ENCODE measurements at places on chromosomes 12 and 14.

- no peak for DNase-seq
Measured at GRCh38 chr12:6799147-6799546, 9.8 kb downstream of the CD4 start.

DNA sequence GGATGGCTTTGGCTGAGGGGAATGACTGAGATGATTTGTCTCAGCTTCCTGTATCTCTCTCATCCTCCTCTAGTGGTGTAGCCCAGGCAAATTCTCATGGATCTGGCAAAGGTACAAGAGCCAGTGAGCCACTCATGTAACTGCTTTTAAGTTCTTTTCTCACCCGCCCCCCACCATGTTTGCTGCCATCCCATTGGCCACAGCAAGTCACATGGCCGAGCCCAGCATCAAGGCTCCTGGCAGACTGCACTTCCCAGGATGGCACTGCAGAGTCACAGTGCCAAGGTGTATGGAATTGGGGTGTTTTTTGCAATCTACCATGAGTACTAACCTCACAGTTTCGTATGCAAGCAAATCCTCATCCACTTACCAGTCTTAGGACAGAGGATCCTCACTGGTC, 50.9 kb downstream of the CHST11 start:
- no peak for DNase-seq

DNA sequence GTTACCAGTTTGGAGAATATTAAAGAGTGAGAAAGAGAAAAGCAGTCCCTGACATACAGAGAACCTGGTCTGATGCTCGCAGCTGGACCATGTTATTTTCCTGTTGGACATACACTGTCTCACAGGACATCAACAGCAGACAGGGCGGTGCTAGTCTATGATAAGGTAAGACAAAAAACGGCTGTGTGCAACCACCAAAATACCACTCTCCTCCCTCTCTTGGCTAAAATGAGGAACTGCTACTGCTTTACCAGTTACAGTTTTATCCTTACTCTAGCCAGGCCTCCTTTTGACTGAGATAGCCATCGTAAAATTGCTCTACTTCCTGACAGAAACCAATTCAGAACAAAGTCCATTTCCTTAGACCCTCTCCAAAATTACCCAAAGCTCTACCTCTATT, 47.0 kb upstream of the ERGIC2 start:
- DNase-seq: peak; percentile 40

DNA sequence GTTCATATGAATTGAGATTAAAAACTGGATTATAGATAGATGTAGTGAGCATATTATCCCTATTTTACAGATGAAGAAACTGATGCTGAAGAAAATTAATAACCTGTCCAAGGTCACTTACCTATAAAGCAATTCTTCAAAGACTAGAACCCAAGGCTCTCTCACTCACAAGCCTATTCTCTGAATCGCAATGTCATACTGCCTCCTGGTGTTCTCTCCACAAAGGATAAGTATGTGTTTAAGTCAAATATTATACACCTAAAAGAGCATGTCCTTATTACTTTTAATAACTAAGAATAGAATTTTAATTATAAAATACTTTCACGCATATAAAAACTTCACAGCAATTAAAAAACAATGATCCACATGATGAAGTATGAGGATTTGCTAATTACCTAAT, 721.3 kb upstream of the USP15 start:
- DNase-seq: no peak

GRCh38 chr14:106507354-106507753, 981.0 kb downstream of the TMEM121 start:
- DNase-seq: no peak

GRCh38 chr12:132276827-132277373, 52.5 kb downstream of the GALNT9 start:
- no peak for DNase-seq

DNA sequence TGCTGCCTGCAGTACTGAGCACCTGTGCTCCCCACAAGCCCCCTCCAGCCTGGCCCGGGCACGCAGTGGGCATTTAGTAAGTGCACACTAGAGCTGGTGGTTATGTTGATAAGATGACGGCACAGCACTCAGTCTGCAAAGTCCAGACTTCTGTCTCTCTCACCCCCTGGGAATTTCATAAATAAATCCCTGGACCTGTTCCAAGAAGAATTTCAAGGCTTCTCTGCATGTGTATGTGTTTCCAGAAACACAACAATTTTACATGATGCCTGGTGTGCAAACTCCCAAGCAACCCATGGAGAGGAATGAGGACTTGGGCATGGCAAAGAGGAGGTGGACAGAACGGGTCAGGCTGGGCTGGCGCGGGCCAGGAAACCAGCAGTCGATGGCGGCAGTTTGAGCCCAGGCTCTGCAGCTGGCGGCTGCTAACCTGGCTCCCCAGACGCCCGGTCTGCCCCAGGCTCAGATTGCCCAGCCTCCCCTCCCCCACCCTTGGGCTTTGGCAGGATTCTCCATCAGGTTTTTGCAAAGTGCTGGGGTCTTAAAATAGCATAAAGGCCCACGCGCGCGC, 10.4 kb upstream of the ACVR1B start:
- DNase-seq: no peak

DNA sequence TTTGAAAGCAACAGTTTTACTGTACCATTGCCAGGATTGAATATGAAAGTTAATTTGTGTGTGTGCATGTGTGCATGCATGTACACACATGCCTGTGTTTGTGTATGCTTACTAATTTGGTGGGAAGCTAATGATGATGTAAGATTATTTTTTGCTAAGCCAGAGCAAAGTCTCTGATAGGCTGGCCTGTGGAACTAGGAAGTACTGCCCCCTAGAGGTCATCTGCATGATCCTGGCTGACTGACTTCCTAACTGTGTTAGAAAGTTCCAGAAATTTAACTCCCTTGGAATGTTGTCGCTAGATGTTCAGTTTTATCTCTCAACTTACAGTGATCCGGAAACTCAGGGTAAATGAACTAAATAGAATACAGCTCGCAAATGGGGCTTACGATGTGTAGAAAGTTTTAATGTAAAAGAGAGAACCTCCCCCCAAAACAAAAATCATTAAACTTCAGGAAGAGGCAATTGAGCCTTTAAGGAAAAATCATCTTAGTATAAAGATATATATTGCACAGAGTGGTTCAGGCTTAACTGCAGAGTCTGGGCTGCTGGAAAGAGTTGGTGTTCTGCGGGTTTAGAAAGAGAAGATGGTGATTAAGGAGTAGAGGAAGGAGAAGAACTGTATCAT, 34.3 kb upstream of the SLC38A1 start:
- DNase-seq: peak; percentile 74

GRCh38 chr12:21451529-21451928, 14.1 kb downstream of the PYROXD1 start:
- no peak for DNase-seq

DNA sequence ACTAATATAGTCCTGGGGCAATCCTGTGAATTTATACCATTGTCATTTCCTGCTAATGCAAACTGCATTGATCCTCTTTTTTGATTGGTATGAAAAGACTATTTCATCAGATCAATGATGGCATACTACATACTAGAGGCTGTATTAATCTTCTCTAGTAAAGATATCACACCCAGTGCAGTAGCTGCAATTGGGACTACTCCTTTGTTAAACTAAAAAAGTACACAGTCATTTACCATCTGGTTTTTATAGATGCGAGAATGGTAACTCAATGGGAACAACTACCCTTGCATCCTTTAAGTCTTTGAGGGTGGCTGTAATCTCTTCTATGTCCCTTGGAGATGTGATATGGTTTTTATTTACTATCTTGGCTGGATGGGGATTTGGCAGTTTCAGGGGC, 80.2 kb upstream of the STK38L start:
- no peak for DNase-seq

DNA sequence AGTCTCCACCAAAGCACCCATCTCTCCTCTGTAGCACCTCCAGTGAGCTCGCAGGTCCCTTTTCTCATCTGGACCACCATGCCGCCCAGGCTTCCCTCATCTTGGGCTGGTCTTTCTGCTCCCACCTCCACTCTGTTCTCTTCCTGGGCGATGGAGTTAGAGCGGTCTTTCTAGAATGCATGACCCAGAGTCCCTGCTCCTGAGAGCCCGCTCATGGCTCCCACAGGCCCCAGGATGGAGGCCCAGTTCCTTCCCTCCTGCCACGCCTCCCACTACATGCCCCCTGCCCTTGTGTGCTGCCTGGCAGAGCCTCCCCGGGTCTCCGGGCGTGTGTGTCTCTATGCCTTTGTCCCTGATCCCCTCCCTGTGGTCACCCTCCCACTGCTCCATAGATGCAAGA, 100.7 kb upstream of the RTL1 start:
- no peak for DNase-seq

DNA sequence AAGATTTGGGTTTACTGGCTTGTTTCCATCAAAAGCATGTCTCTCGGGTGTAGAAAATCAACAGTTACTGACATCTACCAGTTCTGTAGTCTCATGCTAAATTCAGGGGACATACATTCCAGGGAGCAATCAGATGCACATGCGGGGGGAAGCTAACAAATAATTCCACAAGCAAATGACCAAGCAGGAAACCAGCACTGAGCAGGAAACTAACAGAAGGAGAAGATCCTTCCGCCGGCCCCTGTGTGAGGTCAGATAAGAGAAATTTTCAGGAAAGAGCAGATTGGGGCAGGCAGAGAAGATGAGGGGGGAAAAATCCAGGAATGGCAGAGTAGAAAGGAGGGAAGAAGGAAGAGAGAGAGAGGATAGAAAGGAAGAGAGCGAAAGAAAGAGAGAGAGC, 127.6 kb upstream of the TMCC3 start:
- no peak for DNase-seq

- DNase-seq: no peak
Measured at GRCh38 chr12:94186278-94187241, 38.2 kb downstream of the PLXNC1 start.

- no peak for DNase-seq
Measured at GRCh38 chr12:60012659-60013058, 416.8 kb downstream of the SLC16A7 start.

GRCh38 chr12:99111600-99111999, 466.5 kb downstream of the APAF1 start:
- no peak for DNase-seq

DNA sequence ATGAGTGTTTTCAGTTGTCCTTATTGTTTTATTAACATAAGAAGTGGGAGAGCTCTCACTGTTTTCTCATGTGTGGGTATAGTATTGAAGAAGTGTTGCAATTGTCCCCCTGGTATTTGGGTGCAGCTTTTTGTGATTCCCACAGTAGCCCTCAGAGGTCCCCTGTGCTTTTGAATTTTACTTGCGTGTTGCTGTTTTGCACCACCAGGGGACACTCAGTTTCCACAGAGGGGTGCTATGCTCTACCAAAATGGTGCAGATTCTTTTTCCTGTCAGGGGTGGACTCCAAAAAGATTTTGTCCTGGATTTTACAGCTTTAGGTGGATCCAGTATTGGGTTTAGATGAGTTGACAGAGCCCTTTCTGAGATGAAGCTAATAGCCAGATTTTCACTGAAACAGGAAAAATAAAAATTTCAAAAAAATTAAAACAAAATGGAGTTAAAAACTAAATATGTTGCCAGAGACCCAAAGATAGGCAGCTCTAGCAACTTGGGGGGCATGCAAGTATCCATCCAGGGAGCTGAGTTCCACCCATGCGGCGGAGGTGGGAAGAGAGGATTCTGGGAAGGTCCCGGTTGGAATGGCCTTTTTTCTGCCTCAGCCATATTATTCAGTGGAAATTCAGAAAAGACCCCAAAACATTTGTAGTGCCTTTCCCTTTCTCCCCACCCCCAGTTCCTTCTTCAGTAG, 50.2 kb downstream of the TTLL5 start:
- DNase-seq: peak; percentile 33

DNA sequence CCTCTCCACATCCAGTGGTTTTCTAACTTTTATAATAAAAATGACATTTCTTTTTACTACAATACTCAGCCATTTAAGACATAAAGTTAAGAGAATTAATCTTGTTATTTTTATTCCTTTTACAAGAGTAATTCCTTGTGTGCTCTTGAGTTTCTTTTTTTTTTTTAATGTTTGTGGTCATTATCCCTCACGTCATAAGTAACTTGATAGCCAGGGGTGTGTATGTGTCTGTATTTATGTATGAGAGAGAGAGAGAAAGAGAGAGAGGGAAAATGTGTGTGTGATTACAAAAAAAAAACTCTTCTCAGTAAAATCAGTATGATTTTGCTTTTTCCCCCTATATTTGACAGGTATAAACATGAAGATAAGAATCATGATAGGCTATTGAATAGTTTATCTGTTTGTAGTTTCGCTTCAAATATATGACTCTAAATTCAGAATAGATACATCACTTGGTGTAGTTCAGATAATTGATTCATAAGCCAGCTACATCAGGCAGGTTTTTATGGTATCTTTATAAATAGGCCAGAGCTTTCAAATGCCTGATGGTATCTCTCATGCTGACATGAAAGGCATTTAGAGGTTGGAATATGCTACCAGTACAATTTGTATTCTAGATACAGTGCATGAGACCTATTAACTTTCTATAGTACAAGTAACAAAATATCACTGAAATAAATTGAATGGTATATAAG, 34.9 kb downstream of the RERGL start:
- no peak for DNase-seq

GRCh38 chr14:100640471-100641273, 53.5 kb upstream of the BEGAIN start:
- no peak for DNase-seq

DNA sequence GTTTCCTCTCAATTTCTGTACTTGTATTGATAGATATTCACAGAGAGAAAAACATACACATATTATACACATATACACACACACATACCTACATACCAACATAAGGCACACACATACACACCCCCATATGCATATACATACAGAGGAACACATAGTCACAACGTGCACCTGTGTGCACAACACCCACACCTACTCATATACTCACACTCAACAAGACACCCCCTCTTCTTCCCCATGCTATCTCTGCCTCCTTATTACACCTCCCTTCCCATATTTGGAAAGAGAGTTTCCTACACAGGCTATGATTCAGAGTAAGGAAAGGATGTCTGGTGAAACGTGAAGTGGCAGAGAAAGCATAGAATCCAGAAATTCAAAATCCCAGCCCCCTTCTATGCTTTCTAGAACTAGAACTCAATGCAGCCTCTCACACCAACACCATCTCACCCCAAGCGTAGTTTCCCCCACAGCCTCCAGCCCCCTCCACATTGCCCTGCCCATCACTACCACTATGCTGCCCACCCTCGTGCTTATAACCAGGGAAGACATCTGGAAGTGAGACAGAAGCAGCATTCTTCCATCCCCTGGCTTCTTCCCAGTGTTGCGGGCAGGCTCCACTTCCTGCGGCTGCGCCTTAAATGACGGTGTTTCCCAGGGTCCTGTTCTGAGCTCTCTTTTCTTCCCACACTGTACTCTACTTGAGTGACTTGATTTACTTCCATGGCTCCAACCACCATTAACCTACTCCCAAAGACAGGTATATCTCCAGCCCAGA, 2.4 kb downstream of the RNASE8 start:
- no peak for DNase-seq

DNA sequence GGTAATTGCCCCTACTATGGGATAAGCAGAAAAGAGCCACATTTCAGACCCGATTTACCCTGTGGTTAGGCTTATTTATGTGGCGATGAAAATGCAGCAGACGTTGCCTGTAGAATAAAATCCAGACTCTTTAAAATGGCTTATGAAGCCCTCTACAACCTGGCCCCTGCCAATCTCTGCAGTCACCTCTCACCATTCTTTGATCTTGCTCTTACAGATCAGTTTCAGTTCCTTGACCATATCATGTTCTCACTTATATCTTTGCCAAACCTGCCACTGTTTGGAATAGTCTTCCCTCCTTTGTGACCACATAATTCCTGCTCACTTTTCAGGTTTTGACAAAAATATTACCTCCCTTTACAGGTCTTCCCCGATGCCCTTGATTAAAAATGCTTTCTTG, 264.3 kb upstream of the GARIN6 start:
- no peak for DNase-seq

- DNase-seq: no peak
Measured at GRCh38 chr14:55609681-55610080, 29.7 kb downstream of the KTN1 start.

GRCh38 chr12:68958322-68958721, 25.4 kb upstream of the CPM start:
- DNase-seq: no peak
